ENCODE measurements at places on chromosomes 11 and 22.
A peak's percentile ranks its signal among the peaks of the same experiment; 100 is the strongest.

DNA sequence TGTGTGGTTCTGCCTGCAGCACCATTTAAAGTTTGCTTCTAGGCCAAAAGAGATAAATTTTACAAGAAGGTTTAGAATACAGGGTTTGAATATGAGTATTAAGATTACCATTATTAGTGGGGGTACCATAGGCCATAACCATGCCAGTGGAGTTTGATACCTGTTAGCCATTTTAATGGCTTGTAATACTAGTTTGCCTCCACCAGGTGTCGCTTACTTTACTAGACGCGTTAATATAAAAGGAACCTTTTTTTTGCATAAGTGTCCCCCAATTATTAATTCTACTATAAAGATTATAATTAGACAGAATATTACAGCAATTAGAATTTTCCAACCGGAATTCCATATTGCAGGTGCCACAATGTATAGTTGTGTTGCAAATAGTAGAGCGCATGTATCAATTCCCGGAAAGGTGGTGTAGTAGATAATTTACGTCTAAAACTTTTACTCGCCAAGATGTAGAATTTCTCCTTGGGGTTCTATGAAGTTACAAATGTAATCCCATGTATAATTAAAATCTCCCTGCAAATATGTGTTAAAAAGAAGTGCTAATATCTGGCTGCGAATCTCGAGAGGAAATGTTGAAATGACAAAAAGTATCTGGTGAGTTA, 16.1 kb downstream of the MS4A6E start:
- no peak for DNase-seq

- no peak for DNase-seq
Measured at GRCh38 chr11:2651826-2652271, 47.9 kb downstream of the KCNQ1OT1 start.

GRCh38 chr11:34444428-34444827, 5.7 kb downstream of the CAT start:
- no peak for DNase-seq

DNA sequence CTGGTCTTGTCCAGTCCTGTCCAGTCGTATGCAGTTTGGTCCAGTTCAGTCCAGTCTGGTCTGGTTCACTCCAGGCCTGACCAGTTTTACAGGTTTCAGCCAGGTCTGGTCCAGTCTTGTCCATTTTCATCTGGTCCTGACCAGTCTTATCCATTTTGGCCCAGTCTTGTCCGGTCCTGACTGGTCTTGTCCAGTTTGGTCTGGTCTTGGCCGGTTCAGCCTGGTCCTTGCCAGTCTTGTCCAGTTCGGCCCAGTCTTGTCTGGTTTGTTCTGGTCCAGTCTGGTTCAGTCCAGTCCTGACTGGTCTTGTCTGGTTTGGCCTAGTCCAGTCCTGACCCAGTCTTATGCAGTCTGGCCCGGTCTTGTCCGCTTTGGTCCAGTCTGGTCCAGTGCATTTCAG, 380.2 kb downstream of the OR4C45 start:
- DNase-seq = no peak

DNA sequence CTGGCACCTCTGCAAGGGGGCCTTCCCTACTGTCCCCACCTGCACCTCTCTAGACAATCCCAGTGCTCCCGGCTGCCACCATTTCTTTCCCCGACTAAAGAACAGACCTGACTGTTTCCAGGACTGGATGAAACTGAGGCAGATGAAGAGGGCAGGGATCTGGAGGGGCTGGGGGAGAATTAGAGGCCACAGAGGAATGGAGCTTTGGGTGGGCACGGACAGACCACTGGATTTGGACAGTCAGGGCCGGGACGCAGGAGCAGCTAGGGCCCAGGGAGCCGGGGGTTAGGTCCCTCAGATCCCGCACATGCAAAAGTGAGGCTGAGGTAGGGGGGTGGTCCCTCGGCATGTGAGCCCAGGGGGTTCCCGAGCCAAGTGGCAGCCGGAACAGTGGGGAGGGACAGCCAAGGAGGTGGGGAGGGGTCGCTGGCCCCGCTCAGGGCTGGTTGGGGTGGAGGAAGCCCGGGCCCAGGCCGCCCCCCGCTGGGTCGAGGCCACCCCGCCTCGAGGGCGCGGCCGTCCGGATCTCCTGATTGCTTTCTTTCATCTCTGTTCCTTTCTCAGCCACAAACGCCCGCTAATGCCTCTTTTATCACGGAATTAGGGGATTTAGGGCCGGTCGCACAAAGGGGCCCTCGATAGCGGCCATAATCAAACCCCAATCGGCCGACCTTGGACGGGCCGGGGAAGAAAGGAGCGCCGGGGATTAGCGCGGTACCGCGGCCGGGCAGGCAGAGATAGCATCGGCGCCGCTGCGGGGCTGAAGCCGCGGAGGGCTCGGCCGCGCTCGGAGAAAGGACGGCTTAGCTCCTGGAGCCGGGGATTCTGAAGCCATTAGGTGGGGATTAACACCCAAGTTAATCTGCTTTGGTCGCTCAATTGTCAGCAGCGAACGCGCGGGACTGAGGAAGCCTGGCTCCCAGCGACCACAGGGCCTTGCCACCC, 9.3 kb downstream of the SLC25A1 start:
- no peak for DNase-seq

GRCh38 chr22:38049812-38050619, 7.2 kb upstream of the PICK1 start:
- DNase-seq = no peak

GRCh38 chr11:3994030-3994640, 100.5 kb upstream of the RRM1 start:
- DNase-seq = no peak

- peak; percentile 35 for DNase-seq
Measured at GRCh38 chr11:78645226-78646202, 70.8 kb upstream of the NARS2 start.

DNA sequence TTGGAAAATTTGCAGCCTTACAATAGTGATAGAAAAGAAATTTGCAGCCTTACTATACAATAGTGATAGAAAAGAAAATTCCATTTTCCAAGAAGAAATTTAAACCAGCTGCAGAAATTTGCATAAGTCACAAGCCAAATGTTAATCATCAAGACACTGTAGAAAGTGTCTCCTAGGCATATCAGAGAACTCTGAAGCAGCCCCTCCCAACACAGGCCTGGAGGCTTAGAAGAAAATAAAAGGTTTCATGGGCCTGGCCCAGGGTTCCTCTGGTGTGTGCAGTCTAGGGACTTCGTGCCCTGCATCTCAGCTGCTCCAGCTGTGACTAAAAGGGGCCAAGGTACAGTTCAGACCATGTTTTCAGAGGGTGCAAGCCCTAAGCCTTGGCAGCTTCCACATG, 6.0 kb downstream of the OR4A16 start:
- DNase-seq = no peak

- DNase-seq = no peak
Measured at GRCh38 chr11:94885133-94885532, 88.2 kb downstream of the CWC15 start.

Measured in activated CD4-positive, alpha-beta T cell treated with anti-CD3 and anti-CD28 coated beads, Interleukin-2, amount 50 U/mL, for 24 hours (primary cell).